Activated T-cell treated with anti-CD3 and anti-CD28 coated beads for 48 hours (primary cell): ENCODE measurements at places on chromosomes 7 and 10.

DNA sequence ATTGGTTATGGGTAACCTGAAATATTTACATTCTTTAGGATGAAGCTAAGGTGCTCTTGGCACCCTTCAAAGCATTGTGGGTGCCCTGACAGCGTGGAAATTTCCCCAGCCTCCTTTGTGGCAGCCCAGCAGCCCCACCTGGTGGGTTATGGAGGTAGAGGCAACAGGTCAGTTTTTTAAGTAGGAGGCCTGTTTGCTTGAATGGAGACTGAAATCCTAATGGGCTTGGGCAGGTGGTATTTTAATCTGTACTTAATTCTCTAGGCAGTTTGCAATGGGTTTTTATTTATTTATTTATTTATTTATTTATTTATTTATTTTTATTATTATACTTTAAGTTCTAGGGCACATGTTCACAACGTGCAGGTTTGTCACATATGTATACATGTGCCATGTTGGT, 139.4 kb downstream of the EPC1 start:
- peak; percentile 47 for DNase-seq

GRCh38 chr10:110274647-110275046, 30.1 kb downstream of the SMNDC1 start:
- no peak for DNase-seq

- DNase-seq, result peak; percentile 65
Observed at GRCh38 chr10:110356628-110357245, 52.0 kb upstream of the SMNDC1 start.

DNA sequence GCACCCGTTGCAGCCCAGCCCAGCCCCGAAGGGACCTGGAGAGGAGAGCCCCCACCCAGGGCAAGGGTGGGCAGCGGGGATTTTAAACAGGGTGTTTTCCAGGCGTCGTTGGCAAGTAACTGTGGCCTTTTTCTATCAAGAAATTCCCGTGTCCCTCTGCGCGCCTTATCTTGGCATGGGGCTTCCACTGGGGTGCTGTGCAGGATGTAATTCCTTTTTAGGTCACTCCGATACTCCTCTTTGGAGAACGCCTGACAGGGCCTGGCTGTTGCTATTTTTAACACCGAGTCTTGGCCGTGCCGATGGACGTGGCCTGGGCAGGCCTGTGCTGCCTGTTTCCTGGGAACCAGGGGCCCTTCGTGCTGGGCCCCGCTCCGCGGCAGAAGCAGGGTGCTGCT, 93.8 kb downstream of the INPP5A start:
- no peak for DNase-seq

- DNase-seq, result no peak
Observed at GRCh38 chr7:39069031-39069430, 91.3 kb downstream of the POU6F2 start.

DNA sequence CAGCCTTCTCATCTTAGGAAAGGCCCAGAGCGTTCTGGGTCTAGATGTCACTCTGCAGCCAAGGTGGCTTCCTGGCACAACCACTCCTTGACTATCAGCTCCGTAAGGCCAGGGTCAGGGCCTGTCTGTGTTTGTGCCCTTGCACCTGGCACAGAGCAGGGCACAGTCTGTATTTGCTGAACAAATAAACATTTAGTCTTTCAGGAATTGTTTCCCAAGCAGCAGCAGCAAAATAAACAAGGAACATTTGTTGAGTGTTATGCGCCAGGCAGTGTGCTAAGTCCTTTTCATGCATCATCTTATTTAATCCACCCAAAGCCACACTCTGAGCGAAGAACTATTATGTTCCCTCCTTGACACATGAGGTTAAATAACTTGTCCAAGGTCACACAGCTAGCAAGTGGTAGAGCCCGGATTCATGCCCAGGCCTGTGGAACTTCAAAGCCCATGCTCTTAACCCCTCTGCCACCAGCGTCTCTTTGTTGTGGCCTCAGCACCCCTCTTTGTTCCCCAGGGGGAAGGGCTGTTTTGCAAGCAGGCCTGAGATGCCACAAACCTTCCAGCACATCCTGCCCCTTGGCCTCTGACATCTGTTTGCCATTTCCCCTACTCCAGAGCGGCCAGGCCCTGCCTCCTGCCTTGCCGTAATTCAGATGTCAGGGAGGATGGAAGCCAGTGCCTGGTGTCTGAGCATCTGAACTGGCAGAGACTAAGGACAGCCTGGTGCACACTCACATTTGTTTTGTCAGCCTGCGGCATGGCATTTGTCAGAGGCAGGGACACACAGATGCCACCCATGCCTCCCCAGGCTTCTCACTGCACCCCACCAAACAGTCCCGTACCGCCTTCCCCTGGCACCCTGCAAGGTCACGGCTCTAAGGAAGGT, 325.8 kb upstream of the ZMIZ1 start:
- DNase-seq, result no peak

DNA sequence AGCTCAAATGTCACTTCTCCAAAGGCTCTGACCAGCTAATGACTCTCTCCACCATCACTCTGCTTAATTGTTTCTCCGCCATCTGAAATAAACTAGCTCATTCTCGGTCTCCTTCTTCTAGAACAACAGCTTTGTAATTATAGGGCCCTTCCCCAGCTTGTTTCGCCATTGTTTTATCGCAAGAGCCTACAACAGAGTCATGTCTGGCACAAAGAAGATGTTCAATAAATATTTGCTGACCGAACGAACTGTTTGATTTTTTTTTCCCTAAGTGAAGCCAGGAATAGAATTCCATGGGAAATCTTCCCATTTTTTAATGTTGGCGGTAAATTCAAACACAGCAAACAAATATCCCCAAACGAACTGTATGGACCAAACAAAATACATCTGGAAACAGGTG, 63.8 kb upstream of the NMT2 start:
- DNase-seq, result no peak

DNA sequence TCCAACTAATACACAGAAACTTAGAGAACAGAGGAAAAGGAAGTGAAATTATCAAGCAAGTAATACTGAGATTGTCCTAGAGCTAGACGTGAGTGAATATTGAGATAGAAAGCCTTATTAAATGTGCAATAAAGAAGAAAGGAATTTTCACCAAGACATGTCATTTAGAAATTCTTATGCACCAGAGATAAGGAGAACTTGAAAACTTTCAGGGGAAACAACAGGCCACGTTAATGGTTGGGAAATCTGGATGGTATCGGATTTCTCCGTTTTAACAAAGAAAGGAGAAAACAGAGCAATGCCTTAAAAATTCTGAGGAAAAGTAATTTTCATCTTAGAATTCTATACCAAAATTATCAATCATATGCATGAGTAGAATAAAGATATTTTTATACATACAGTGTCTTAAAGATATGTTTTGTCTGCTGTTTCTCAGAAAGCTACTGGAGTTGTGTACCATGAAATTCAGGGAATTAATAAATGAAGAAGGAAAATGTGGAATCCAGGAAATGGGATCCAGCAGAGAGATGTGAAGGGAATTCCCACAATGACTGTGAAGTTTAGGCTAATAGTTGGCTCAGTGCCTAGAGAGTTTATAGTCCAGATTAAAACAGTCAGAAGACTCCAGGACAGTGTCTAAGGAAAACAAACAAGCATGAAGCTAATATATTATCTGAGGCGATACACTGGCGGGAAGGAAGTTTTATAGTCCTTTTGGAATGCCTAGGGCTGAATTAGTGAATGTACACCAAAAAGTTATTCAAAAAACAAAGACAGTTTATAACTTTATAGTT, 159.5 kb downstream of the PPP1R9A start:
- no peak for DNase-seq

GRCh38 chr10:90302758-90303481, 554.9 kb downstream of the HTR7 start:
- DNase-seq, result no peak

DNA sequence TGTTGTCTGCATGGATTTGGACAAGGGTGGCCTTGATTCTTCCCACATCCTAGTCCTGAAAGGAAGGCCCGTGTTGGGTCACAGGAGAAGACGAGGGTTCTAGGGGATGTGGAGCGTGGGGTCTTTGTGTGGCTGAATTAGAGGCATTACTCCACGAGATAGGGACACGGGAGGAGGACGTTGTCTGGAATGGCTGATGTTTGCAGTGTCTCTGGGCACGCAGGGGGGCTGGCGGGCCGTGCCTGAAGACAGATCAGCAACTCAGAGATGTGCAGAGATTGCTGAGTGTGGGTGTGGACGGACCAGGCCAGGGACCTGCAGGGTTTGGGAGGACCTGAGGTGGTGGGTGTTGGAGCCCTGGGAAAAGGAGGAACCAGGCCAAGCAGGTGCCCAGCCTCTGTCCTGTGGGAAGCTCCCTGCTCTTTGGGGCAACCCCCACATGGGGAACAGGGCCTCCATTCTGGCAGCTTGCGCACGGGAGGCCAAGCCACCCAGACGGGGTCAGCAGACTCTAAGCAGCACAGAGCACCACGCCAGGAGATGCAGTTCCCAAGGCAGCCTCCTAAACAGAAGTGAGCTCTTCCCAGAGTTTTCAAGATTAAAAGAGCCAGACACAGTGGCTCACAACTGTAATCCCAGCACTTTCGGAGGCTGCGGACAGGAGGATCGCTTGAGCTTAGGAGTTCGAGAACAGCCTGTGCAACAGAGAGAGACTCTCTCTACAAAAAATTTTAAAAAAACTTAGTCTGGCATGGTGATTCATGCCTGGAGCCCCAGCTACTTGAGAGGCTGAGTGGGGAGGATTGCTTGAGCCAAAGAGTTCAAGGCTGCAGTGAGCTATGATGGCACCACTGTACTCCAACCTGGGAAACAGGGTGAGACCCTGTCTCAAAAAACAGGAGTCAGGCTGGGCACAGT, 71.0 kb upstream of the GTF2I start:
- no peak for DNase-seq

- DNase-seq, result no peak
Observed at GRCh38 chr10:1933215-1933614, 195.9 kb upstream of the ADARB2 start.

DNA sequence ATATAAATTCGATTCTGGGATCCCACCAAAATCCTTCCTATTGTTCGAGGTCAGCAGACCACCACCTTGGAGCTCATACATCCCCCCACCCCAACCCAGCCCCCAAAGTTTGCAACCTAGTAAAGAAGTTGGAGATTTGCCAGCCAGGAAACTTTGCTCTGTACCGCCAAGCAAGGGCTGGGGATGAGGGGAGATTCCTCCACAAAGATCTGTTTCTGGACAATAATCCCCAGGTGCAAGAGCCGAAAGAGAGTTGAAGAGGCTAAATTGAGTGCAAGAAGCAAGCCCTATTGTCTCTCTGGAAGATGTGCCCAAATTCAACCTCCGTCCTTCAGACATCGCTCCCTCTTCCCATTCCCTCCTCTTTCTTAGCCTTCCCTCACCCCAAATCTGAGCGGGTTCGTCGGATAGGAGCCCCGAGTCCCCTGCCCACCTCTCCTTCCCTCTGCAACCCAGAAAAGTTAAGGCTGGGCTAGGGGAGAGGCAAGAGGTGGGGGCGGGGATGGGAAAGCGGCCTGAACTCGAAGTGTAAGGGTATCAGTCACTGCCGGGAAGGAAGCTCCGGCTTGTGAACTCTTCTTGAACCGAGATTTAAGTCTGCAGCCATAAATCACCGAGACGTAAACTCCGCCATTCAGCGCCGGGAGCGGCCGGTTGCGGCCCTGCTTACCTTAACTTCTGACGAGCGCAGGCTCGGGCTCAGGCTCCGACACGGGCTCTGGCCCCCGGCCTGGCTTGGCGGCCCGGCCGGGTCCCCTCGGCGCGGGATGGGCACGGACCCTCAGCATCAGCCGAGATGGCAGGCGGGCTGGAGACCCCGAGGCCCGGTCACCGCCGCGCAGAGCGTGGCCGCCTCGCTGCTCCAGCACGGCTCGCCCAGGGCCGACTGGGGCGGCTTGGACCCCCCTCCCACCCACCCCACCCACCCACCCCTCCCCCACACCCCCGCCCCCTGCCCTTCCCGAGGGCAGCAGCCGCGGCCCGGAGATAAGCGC, 10.8 kb upstream of the HOXA2 start:
- no peak for DNase-seq

DNA sequence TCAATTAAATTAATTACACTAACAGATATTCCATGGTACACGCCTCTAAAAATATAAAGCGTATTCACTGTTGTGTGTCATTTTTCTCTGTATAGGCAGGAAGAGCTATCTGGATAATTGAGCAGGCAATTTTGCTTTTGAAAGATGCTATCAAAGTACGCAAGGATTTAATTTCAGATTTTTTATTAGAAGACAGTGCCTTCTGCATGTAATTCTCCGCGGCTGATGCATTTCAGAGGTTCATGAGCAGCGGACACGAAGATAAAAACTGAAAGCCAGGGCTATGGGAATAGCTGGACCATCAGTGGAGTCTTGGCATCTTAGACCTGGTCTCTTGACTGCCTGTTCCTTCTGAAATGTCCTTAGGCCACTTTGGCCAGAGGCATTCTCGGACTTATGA, 35.7 kb upstream of the SDK1 start:
- DNase-seq, result no peak

DNA sequence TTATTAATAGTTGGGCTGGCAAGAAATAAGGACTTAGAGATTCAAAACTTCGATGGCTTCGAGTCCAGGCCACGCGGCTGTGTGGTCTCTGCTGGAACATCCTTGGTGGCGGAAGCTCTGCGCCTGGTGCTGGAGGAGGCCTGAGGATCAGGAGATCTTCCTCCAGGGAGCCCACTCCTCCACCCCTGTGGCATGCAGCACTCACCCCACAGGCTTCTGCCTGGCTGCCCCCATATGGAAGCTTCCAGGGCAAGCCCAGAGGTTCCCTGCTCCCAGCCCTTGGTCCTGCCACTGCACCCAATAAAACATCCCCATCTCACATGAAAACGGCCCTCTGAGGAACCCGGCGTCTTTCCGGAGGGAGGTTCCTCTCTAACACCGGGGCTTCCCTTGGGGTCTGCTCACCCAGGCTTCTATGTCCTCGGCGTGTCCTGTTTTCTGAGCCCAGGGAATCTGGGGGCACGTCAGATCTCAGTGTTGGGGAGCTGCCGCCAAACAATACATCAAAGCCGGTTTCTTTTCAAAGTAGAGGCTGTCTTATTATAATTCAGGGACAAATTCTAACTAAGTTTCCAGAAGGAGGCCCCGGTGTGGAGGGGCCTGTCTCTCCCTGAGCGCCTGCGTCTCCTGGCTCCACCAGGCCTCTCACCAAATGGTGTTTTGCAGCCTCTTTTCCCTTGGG, 32.4 kb downstream of the CALML3 start:
- DNase-seq, result no peak

DNA sequence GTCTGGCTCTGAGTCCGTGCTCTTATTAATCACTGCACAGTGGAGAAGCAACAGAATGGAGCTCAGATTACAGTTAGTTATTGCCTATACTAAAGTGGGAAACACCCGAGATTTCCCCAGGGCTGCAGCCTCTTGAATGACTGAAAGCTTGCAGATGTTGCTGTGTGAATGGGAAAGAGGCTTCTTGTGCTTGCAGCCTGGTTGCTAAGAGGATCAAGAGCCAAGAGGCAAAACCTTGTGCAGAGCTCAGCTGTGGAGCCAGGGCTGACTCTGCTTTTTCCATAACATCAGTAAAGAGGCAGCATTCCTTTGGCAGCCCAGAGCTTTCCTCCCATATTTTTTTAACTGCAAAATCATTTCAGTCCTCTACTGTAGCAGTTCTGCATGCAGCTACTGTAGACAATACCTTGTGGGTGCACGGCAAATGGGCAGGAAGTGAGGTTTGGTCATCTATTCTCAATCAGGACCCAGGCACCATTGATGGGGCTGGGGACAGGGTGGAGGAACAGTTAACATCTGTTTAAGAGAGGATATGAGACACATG, 86.5 kb downstream of the RALA start:
- no peak for DNase-seq
